ENCODE measurements at places on chromosomes 1 and 21. TPM values are rescaled to one million over a fixed set of nuclear protein-coding genes. Genes with fewer than 3 reads are reported as not detected.
A peak's percentile ranks its signal among the peaks of the same experiment; 100 is the strongest.

The NPHS2 gene
- polyA plus RNA-seq, result not detected

The RPS6KC1 gene
- 6.8 TPM for polyA plus RNA-seq

The CLCC1 gene
- polyA plus RNA-seq, result 26.5 TPM

The AK4 gene
- polyA plus RNA-seq, result 1.7 TPM

The DNASE2B gene
- polyA plus RNA-seq, result 1.2 TPM

GRCh38 chr1:176515310-176515709 is 52.3 kb downstream of the PAPPA2 start:
- H3K4me1 ChIP-seq, result no peaks in the 10 kb centered on the region
- H3K36me3 ChIP-seq, result no peaks in the 10 kb centered on the region
- DNase-seq, result no peak
- no peak overlapping the region for H3K27ac ChIP-seq
- H3K4me3 ChIP-seq, result no peak overlapping the region

- no peaks in the 10 kb centered on the region for H3K27me3 ChIP-seq
- no peaks in the 10 kb centered on the region for H3K36me3 ChIP-seq
- no peak for DNase-seq
- H3K4me1 ChIP-seq, result no peaks in the 10 kb centered on the region
These were observed 25.5 kb upstream of the IL10 start for GRCh38 chr1:206797534-206798383.

GRCh38 chr1:92619466-92620189 is 132.9 kb upstream of the GFI1 start:
- no peak for DNase-seq
- H3K27ac ChIP-seq, result no peak overlapping the region
- H3K36me3 ChIP-seq, result no peaks in the 10 kb centered on the region
- no peaks in the 10 kb centered on the region for H3K4me1 ChIP-seq

DNA sequence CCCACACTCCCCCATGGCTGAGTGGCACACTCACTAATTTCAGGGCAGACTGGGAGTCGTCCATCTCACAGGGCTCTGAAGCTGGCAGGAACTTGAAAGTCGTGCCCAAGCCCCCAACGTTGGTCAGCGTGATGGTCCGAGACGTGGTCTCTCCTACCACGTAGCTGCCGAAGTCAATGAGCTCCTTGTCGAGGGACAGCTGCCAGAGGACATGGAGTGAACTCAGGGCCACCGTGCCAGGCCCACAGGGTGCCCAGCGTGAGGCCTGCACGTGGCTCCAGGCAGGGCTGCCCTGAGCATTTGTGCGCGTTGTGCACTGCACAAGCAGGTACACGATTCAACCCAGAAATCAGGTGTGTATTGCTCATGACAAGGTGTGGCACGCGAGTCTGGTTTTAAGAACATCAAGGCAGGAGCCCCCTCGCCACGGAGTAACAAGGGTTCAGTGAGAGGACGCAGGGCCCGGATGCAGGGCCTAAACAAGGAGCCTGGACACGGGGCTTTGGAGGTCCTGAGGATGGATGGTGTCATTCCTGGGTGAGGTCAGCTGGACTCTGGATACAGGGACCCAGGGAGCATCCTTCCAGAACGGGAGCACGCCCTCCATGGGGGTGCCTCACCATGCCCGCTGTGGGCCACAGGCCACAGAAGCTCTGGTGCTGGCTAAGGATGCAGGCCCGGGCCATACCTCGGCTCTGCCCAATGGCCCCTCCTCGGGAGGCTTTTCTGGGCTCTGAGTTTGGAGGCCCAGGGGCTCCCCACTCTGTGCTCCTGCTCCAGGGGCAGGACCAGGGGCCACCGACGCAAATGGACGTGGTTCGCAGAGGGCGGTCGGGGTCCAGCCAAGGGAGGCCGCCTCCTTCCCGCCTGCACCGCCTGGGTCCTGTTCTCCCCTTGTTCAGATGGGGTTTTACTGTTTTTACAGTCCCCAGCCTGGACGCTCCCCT is 37.8 kb upstream of the TMEM52 start:
- no peaks in the 10 kb centered on the region for H3K36me3 ChIP-seq
- no peak for DNase-seq
- H3K27ac ChIP-seq, result no peak overlapping the region
- H3K27me3 ChIP-seq, result no peaks in the 10 kb centered on the region
- no peak overlapping the region for H3K4me3 ChIP-seq

DNA sequence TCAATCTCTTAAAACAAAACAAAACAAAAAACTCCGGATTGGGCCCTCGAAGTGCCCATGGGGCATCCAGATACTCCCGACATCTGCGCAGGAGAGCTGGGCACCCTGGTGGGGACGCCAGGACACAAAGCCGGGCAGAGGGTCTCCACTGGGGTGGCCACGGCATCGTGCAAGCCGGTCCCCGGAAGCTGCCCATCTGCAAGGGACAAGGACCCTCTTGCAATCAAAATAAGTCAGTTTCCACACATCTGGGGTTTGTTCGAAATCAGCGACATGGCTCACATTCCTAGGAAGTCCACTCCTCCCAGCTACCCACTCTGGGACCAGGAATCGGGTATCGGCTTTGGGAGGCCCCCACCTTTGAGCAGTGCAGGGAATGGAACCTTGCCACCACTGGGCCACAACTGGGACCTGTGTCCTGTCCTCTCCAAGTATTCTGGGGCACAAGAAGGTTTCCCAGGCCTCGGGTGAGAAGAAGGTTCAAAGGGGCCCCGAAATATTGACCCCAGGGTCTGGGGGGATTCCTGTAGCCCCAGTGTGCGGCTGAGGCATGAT is 4.6 kb upstream of the PRDM16 start:
- H3K27ac ChIP-seq, result no peak overlapping the region
- H3K4me3 ChIP-seq, result no peak overlapping the region
- H3K4me1 ChIP-seq, result peaks cover 8% of the 10 kb centered on the region
- no peak for DNase-seq

DNA sequence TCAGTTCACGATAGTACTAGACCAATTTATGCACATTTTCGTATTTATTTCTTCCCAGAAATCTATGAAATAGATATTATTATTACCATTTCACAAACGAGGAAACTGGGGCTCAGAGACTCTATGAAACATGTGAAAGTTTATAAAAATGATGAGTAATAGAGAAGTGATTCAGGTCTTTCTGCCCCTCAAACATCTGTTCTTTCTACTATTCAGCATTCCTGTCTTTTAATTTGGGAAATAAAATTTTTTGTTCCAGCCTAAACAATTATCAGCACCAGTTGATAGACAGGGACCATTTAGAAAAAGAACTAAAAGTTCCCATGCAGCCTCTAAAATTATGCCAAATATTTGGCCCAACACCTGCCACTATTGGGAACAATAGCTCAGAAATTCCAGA is 585.1 kb downstream of the PTPRC start:
- no peak overlapping the region for H3K4me3 ChIP-seq
- DNase-seq, result no peak
- H3K4me1 ChIP-seq, result no peaks in the 10 kb centered on the region
- no peaks in the 10 kb centered on the region for H3K36me3 ChIP-seq
- no peaks in the 10 kb centered on the region for H3K27me3 ChIP-seq

GRCh38 chr1:23369335-23370013 is at the start of gene ZNF436:
Gene ZNF436 (minus strand): TSS chr1:23369836. CDS start chr1:23368005, 1,831 bp downstream.
- H3K27ac ChIP-seq, result peak within 1 kb of the TSS; percentile 97
- peak; percentile 97 for DNase-seq
- H3K4me1 ChIP-seq, result peaks cover 15% of the 10 kb centered on the region
- peak within 1 kb of the TSS; percentile 94 for H3K4me3 ChIP-seq
- no peaks in the 10 kb centered on the region for H3K36me3 ChIP-seq

DNA sequence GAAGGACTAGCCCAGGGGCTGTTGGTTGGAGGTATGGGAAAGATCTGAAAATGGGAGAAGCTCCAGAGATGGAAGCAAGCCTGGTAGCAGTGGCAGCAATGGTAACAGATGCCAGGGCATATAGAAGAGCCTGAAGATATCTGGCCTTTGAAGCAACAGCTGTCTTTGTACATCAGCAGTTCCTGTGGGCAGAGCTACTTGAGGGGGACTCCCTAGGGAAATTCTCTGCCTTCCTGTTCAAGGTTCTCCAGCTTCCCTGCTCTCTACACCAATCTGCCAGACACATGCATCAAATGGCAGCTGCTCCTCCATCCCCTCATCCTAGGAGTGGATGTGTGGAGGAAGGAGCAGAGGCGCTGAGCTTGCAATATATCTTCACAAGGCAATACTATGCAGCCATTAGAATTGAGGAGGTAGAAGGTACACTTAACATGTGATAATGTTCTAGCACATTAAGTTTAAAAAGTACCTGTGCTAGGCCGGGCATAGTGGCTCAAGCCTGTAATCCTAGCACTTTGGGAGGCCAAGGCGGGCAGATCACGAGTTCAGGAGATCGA is 2.2 kb downstream of the TMEM35B start:
- DNase-seq, result no peak
- no peak overlapping the region for H3K27ac ChIP-seq
- H3K27me3 ChIP-seq, result no peaks in the 10 kb centered on the region
- H3K4me3 ChIP-seq, result no peak overlapping the region

GRCh38 chr1:5464366-5464765 is 527.9 kb downstream of the NPHP4 start:
- H3K4me1 ChIP-seq, result no peaks in the 10 kb centered on the region
- no peak overlapping the region for H3K4me3 ChIP-seq
- H3K27me3 ChIP-seq, result no peaks in the 10 kb centered on the region
- no peaks in the 10 kb centered on the region for H3K36me3 ChIP-seq
- H3K27ac ChIP-seq, result no peak overlapping the region

GRCh38 chr21:42478504-42478903 is 17.5 kb downstream of the RSPH1 start:
- H3K27ac ChIP-seq, result no peak overlapping the region
- no peaks in the 10 kb centered on the region for H3K4me1 ChIP-seq
- H3K36me3 ChIP-seq, result no peaks in the 10 kb centered on the region
- no peaks in the 10 kb centered on the region for H3K27me3 ChIP-seq
- no peak for DNase-seq

GRCh38 chr1:160726114-160726497 is 12.9 kb upstream of the SLAMF7 start:
- no peaks in the 10 kb centered on the region for H3K27me3 ChIP-seq
- no peaks in the 10 kb centered on the region for H3K36me3 ChIP-seq
- H3K27ac ChIP-seq, result no peak overlapping the region
- H3K4me1 ChIP-seq, result peaks cover 4% of the 10 kb centered on the region
- DNase-seq, result no peak

DNA sequence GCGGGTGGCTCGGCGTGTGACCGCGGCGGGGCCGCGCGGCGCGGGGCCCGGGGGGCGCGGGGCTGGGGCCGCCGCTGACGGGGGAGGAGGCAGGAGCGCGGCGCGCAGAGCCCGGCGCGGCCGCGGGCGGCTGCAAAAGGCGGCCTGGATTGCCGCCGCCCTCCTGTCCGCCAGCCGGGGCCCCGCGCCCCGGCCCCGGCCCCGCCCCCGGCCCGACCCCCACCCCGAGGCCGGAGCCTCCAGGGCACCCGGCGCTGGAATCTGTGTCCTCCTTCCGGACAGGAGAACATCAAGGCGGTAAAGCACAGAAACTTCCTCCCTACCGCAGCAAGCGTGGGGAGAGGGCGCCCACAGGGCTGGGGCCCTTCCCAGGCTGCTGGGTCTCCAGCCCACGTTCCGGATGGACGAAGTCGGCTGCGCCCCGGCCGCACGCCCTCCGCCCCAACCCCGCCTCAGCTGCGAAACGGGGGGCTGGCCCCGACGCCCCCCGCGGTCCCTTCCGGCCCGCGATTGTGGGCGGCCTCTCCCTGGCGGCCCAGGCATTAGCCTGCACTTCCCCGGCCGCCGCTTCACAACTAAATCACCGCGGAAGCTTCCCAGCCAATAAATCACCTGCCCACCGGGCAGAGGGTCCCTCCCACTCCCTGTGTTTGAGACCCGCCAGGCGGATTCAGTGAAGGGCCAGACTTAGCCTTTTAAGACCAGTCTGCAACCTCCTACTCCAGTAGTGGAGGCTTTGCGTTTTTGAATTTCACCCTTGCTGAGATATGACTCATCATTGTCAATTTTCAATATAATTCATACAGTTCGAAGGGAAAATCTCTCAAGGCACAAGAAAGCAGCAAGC is 106.0 kb downstream of the SLC45A1 start:
- peaks cover 25% of the 10 kb centered on the region for H3K4me1 ChIP-seq
- H3K27ac ChIP-seq, result peak overlapping the region; percentile 92
- peak; percentile 50 for DNase-seq
- peak overlapping the region; percentile 77 for H3K4me3 ChIP-seq
- no peaks in the 10 kb centered on the region for H3K36me3 ChIP-seq

DNA sequence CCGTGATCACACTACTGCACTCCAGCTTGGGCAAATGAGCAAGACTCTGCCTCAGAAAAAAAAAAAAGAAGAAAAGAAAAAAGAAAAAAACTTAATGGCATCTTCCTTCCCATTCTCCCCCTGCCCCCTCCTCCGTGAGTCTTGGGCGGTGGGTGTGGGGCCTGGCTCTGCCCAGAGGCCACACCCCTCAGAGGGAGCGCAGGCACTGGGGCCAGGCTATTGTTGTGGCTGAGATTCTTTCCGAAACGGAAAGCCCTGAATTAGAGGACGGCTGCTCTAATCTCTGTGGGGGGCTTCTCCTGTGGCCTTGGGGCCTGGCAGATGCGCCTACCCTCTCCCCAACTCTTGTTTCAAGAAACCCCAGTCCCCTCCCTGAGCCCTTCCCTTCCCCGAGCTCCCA is 4.1 kb upstream of the FAM110D start:
- no peak for DNase-seq
- no peak overlapping the region for H3K27ac ChIP-seq
- no peaks in the 10 kb centered on the region for H3K27me3 ChIP-seq
- no peaks in the 10 kb centered on the region for H3K36me3 ChIP-seq

GRCh38 chr1:151681923-151682322 is 34.7 kb downstream of the CELF3 start:
- H3K4me1 ChIP-seq, result no peaks in the 10 kb centered on the region
- H3K27me3 ChIP-seq, result no peaks in the 10 kb centered on the region
- no peak overlapping the region for H3K4me3 ChIP-seq
